ENCODE measurements at places on chromosomes 3 and 15.

- no peaks in the 10 kb centered on the region for H3K36me3 ChIP-seq
- no peaks in the 10 kb centered on the region for H3K27me3 ChIP-seq
- no peak for DNase-seq
- no peaks in the 10 kb centered on the region for H3K4me1 ChIP-seq
- no peak overlapping the region for H3K27ac ChIP-seq
Measured at GRCh38 chr3:60250206-60250605, 1001.0 kb downstream of the FHIT start.

GRCh38 chr3:110577854-110578253 is 493.8 kb upstream of the NECTIN3 start:
- no peak overlapping the region for H3K27ac ChIP-seq
- no peaks in the 10 kb centered on the region for H3K27me3 ChIP-seq
- no peaks in the 10 kb centered on the region for H3K4me1 ChIP-seq
- H3K4me3 ChIP-seq = no peak overlapping the region

- peaks cover 23% of the 10 kb centered on the region for H3K4me1 ChIP-seq
- no peak for DNase-seq
- H3K27ac ChIP-seq = no peak overlapping the region
- H3K4me3 ChIP-seq = no peak overlapping the region
Measured at GRCh38 chr15:85423256-85423655, 42.9 kb downstream of the AKAP13 start.

- DNase-seq = no peak
- H3K27ac ChIP-seq = no peak overlapping the region
- H3K36me3 ChIP-seq = no peaks in the 10 kb centered on the region
- H3K4me1 ChIP-seq = no peaks in the 10 kb centered on the region
- no peak overlapping the region for H3K4me3 ChIP-seq
Measured at GRCh38 chr3:22981861-22982260, 221.3 kb upstream of the UBE2E2 start.

DNA sequence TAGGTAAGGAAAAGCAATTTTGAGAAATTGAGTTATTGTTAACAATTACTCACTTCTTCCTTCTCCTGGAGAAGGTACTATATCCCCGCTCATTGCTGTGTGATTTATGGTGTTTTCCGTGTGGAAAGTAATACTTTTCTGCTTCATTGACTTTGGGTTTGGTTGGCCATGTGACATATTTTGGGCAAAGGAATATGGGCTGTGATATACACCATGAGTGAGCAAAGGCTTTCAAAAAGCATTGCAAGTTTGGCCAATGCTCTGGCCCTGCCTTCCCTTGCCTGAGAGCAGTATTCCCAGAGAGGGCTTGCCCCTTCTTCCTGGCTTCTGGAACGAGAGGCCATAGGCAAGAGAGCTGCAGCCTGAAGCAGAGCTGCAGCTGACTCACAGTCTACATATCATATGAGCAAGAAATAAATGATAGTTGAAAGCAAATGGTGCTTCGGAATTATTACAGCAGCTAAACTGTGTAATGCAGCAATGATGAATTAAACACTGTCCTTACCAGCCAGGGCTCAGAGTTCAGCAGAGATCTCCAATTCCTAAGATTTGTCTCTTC is 216.8 kb upstream of the CD96 start:
- H3K27me3 ChIP-seq = no peaks in the 10 kb centered on the region
- no peaks in the 10 kb centered on the region for H3K4me1 ChIP-seq
- H3K4me3 ChIP-seq = no peak overlapping the region
- H3K36me3 ChIP-seq = no peaks in the 10 kb centered on the region

GRCh38 chr15:88563638-88564037 is 17.2 kb upstream of the DET1 start:
- DNase-seq = no peak
- no peak overlapping the region for H3K27ac ChIP-seq
- no peak overlapping the region for H3K4me3 ChIP-seq
- H3K4me1 ChIP-seq = no peaks in the 10 kb centered on the region

GRCh38 chr3:11385891-11386290 is 113.7 kb downstream of the ATG7 start:
- H3K27me3 ChIP-seq = no peaks in the 10 kb centered on the region
- H3K4me1 ChIP-seq = peaks cover 35% of the 10 kb centered on the region
- H3K36me3 ChIP-seq = no peaks in the 10 kb centered on the region
- DNase-seq = no peak

- no peak for DNase-seq
- no peaks in the 10 kb centered on the region for H3K27me3 ChIP-seq
- H3K4me3 ChIP-seq = no peak overlapping the region
- H3K4me1 ChIP-seq = no peaks in the 10 kb centered on the region
- H3K36me3 ChIP-seq = no peaks in the 10 kb centered on the region
Measured at GRCh38 chr3:55085231-55085630, 157.4 kb upstream of the LRTM1 start.

Measured in pancreas (tissue), 10 donors.